ENCODE measurements at places on chromosomes 1 and 21.

GRCh38 chr21:27802816-27803475 is 836.1 kb upstream of the ADAMTS5 start:
- no peak for DNase-seq

GRCh38 chr1:35655196-35655595 is 13.9 kb upstream of the PSMB2 start:
- no peak for DNase-seq

DNA sequence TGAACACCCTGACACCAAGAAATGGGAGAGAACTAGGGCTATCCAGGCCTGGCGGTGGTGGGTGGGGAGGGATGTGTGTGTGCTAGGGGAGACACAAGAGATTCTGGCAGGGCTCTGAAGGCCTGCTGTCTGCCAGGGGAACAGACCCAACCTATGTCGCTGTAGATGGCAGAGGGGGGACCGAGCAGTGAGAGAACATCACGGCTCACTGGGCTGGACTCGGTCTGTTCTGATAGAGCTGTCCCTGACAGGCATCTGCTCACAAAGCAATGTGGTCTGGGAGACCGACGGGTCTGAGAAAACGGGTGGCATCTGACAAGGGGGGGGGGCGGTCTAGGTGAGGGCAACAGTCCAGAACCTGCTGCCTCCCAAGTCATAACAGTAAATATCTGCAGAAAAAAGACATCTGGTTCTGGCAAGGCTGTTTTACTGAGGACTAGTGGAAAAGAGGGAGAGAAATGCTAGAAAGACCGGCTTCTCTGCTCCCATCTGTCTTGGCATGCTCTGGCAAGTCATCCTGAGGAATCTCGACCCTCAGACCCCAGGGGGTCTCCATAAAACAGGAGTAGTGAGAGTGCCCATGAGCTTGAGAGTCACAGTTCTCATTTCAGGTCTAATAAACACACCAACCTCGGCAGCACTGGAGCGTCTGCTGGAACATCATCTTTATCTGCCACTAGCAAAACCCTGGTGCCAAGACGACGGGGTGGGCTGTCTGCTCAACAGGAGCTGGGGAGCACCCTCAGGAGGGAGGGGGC is 36.5 kb downstream of the SLC66A1 start:
- no peak for DNase-seq

DNA sequence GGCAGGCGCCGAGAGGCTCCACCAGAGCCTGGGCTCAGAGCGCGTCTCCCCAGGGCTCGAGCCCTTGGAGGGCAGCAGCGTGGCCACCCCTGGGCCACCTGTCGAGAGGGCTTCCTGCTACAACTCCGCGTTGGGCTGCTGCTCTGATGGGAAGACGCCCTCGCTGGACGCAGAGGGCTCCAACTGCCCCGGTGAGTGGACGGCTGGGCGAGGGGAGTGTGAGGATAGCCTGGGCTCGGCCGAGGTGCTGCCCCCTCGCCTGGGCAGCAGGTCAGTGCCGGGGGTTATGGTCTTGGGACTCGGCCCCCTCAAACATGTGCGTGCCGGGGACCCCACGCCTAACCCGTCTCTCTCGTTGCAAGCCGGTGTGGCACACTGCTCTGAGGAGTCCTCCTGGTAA is 26.8 kb downstream of the AGRN start:
- no peak for DNase-seq

DNA sequence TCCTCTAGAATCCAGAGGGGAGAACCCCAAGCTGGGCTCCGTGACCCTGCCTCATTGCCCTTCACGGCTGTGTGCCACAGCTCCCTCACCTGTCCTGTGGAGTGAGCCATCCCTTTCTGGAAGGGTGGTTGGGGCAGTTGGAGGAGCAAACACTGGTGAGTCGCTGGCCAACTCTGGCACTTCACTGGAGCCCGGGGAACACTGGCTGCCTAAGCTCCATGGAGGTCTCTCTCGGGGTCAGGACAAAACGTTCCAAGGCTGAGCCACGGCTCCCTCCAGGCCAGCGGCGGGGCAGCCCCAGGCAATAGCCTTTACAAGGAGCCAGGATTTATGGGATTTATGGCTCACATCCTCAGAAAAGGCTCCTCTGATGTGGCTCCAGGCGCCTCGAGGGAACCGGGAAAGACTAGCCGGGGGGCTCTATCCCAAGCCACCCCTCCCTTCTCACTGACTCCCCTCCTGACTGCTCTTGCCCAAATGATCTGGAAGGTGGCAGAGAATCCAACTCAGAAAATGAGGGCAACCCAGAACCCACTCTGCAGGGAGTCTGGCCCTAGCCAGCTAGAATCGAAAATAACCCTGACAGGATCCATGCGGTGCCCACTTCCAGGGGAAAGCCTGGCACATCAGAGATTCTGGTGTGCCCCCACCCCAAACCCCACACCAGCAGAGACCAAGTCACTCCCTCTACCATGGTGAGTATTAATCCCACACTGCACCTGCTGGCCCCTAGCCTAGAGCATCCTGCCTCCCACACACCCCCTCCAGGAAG is 75.2 kb downstream of the GLIS1 start:
- no peak for DNase-seq

GRCh38 chr21:32035617-32036016 is 162.8 kb downstream of the HUNK start:
- DNase-seq, result no peak

GRCh38 chr1:151718011-151718431 is 1.4 kb upstream of the CELF3 start:
- DNase-seq, result no peak

GRCh38 chr1:30661311-30661710 is 62.1 kb downstream of the MATN1 start:
- DNase-seq, result no peak

- DNase-seq, result no peak
These were observed 164.2 kb downstream of the NRIP1 start for GRCh38 chr21:14900611-14901010.

- DNase-seq, result no peak
These were observed 17.9 kb upstream of the ETV3 start for GRCh38 chr1:157156058-157156541.

- DNase-seq, result no peak
These were observed at the start of gene PLD5 for GRCh38 chr1:242524571-242525359. PLD5 (minus strand) TSS chr1:242524697.

DNA sequence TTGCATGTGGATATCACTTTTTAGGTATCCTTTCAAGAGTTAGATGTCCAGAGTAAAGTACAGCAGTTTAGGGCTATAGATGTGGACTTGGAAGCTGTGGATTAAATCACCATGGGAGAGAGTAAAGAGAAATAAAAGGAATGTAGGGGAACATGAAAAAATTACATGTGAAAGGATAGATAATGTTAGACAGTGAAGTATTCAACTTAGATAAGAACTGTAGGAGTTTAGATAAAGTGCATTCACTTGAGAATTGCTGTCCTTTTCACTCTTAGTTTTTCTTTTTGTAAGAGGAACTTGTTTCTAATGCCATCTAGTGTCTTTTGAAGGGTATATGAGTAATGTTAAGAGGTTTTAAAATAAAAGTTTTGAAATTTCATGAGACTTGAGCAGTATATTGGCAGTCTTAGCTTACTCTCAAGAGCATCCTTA is 40.1 kb downstream of the MAST2 start:
- no peak for DNase-seq

GRCh38 chr1:55034476-55035133 is 4.7 kb upstream of the PCSK9 start:
- peak; percentile 24 for DNase-seq

- DNase-seq, result no peak
These were observed 783 bp downstream of the CD1B start for GRCh38 chr1:158330391-158331105.

DNA sequence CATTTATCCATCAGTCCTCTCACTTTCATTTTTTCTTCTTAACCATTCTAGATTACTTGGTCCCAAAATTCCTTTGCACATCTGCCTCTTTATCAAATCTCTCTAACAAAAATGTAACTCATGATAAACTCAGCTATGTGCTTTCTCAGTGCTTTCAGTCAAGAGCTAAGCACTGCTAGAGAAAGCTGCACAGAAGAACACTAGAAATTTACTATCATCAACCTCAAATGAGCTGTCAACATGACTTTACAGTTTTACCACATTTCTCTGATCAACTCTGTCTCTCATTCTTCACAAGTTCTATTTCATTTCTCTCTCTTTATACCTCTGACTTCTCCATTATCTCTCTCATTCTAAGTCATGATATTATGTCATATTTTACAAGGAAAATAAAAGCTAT is 54.2 kb upstream of the PRKACB start:
- no peak for DNase-seq

DNA sequence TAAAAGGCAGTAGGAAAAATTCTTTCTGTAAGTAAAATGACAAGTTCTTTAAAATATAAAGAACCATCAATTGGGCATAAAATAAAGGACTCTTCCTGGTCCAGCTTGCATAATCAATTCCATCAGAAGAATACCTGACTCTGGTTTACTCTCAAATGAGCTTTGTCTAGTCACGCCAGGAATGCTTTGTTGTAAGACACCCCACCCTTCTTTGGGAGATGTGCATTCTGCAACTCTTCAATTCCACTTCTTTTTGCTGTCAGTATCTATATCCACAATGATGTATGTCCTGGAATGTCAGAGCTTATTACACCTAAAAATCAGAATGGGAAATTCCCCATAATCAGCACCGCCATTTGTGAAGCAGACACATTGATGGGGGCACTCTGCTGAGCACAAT is 76.1 kb downstream of the PTPN14 start:
- no peak for DNase-seq

DNA sequence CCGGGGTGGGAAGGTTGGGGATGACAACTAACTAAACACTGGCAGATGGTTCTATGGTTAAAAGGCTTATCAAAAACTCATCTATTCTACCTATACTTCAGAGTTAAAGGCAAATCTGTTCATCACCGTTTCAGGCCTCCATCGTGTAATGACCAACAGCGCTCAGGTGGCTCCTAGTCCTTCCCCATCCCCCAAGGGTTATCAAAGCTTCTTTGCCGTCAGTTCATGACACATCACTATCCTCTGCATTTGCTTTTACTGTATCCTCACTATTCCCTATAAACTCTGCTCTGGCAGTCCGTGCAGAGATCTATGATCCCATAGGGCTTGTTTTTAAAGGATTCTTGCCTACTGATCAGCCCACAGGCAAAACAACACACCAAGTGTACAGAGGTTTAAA is 8.2 kb downstream of the HMGN1 start:
- DNase-seq, result no peak

DNA sequence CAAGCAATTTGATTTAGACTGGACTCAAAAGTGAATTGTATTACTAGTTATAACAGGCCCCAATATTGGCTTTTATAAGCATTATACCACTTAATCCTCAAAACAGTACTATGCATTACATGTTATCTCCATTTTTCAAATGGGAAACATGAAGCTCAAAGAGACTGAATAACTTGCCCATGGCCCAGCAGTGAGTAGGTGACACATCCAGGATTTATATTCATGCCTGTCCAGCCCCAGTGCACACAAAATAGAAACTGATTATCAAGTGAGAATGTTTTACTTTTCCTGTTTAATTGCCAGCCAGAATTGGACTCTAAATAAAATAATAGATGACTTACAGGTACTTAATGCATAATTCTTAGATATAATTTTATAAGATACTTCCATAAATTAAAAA is 82.9 kb downstream of the NIBAN1 start:
- no peak for DNase-seq

DNA sequence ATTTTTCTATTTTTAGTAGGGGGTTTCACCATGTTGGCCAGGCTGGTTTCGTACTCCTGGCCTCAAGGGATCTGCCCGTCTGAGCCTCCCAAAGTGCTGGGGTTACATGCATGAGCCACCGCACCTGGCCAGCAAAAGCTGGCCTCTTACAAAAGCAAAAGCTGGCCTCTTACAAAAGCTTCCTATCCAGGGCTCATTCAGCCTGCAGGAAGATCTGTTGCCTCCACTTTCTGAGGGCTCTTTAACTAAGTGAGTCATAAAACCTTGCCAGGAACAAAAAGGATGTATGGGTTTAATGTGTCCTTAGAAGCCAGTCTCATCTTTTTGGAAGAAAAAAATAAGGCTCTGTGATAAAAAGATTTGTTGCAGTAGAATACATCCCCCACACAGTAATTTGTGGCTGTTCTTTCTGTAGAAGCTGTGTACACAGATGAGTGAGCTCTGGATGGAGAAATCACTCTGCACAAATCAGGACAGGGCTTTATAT is 15.0 kb downstream of the HTR1D start:
- no peak for DNase-seq

DNA sequence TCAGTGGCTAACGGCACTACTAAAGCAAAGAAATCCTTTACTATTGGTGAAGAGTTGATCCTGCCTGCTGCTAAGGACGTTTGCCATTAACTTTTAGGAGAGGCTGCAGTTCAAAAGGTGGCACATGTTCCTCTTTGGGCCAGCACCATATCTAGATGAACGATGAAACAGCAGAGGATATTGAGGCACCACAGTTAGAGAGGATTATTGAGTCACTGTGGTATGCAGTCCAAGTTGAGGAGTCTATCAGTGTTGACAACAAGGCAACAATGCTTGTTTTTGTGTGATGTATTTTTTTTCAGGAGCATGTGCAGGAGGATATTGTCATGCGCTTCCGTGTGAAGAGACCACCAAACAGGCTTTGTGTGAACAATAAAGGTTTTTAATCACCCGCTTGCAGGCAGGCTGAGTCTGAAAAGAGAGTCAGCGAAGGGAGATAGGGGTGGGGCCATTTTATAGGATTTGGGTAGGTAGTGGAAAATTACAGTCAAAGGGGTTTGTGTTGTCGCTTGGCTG is 80.9 kb downstream of the UCHL5 start:
- no peak for DNase-seq

DNA sequence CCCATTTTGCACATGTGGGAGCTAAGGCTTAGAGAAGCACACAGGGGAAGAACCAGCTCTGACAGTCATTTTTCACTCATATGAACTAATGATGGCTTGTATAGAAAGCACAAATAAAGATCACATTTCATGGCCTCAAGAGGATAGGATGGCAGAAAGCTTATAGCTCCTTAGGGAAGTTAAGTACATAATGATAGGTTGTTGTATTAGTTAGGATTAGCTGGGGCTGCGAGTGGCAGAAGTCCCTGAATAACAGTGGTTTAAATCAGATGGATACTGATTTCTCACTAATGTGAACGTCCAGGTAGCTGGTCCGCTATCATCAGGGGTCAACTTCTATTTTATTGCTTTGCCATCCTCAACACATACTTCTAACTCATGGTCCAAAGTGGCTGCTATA is 284.0 kb downstream of the RPS6KC1 start:
- no peak for DNase-seq

- no peak for DNase-seq
These were observed 890.9 kb downstream of the LRRIQ3 start for GRCh38 chr1:73306899-73307555.

DNA sequence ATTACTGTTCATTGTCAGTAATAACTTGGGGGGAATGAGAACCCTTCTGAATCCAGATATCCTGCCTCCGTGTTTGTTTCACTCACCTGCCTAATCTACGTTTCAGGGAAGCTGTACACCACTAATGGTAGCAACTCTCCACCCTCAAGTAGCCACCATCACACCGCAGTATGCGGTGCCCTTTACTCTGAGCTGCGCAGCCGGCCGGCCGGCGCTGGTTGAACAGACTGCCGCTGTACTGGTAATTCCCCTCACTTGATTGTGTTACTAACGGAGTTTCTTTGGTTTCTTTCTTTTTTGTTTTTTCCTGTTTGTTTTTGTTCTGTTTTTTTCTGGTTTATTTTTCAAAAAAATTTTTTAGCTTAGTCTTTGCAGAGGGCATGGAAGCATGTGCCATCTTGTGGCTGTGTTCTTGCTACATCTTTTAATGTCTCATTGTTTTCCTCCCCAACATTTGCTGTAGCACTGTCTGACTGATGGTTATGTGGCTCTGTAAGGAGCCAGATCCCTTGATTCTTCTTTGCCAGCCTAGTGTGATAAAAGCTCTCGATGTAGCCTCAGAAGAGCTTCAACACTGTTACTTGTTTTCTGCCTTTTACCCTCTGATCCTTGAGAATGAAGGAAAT is 15.9 kb upstream of the OLFML3 start:
- DNase-seq, result no peak
